Uterus (tissue), 4 donors: ENCODE measurements at places on chromosomes 13 and 19.

DNA sequence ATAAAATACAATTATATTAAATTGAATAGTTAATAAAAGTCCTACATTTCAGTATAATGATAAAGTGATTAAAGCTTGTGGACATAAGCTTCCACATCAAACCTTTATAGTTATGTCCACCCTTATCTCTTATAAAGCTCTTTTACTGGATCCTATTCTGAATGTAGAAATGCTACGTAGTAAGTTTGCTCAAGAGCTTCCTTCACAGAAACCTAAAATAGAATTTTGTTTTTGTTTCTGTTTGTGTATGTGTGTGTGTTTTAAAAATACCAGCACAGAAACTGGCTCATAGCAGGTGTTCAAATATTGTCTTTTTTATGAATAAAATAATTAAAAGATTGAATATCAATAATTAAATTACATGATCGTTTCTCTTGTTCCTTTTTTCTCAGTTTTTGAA is 21.0 kb upstream of the UFM1 start:
- no peak for DNase-seq

DNA sequence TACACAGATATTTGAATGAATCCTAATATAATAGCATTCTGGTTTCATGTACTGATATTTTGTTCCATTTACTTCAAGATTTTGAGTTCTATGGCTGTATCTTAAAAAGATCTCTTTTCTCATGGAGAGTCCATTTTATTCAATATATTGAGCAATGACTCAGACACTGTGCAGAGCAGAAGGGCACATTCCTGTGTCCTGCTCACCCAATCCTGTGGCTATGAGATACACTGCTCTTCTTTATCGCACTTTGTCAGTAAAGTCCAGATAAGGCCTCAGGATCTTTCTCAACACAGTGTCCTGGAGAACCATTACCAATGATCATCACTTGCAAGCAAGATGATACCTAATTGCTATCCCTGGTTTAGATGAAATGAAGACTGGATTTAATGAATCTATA is 155.0 kb downstream of the CYSLTR2 start:
- DNase-seq = no peak

GRCh38 chr13:76813891-76814290 is 72.3 kb downstream of the KCTD12 start:
- DNase-seq = no peak

DNA sequence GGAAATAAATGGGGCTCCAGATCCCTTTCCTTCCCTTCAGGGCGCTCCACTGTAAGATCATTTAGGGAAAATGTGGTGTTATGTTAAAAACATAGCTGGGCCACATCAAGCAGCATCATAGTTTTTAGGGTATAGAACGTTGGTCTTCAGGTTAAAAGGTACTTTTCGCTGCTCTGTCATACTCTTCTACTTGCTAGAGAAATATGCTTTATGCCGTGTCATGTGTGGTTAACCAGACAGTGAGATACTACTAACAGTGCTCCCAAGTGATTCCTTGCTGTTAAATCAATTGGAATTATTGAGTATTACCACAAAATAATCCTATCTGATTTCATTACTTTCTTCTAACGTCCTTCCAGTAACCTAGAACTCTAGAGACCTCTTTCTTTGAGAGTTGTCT is 1.1 kb upstream of the NDFIP2 start:
- no peak for DNase-seq

- no peak for DNase-seq
Measured at GRCh38 chr13:85223883-85224656, 575.1 kb downstream of the SLITRK6 start.

- no peak for DNase-seq
Measured at GRCh38 chr13:70668983-70669382, 560.7 kb upstream of the KLHL1 start.

- no peak for DNase-seq
Measured at GRCh38 chr13:44523146-44524015, 52.7 kb downstream of the TSC22D1 start.

GRCh38 chr19:51296336-51297093 is 14.9 kb upstream of the IGLON5 start:
- DNase-seq = no peak

DNA sequence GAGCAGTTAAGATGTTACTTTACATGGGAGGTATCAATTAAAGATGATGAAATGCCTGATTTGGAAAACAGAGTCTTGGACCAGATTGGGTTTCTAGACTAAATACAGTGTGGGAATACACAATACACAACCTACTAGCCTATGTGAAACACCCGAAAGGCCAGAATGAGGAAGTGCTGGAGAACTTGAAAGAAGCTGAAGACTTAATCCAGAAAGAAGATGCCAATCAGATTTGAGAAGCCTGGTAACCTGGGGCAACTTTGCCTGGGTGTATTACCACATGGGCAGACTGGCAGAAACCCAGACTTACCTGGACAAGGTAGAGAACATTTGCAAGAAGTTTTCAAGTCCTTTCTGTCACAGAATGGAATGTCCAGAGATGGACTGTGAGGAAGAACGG is 43.2 kb downstream of the N4BP2L1 start:
- no peak for DNase-seq

GRCh38 chr19:27679905-27680304 is 1533.0 kb downstream of the UQCRFS1 start:
- DNase-seq = no peak

DNA sequence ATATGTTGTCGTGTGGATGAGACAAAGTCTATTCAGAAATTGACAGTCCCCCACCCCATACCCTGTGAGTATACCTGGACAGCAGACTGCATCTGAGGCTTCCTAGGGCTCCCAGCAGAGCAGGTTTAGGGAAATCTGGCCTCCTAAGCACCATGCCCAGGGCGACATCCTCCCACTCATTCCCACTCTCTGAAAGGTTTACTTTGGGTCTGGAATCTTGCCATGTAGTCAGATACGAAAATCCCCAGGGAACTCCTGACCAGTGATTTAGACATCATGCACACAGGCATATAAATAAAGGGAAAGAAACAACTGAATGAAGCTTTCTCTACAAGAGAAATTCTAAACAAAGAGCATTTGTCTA is 717 bp upstream of the NALCN start:
- no peak for DNase-seq

DNA sequence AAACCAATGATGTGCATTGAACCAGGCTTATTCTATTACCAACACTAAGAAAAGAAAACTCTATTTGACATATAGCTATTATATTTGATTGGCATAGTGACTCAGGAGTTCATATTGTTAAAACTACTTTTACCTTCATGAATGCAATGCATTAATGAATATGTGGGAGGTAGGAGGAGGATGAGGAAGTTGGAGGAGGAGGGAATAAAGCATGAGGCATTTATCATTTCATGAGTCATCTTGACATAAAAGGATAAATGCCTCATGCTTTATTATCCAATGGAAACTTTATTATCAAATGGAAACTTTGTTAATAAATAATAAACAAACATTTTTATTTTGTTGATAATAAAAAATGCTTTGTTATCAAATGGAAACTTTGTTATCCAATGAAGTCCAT is 116.5 kb downstream of the SPRY2 start:
- no peak for DNase-seq

DNA sequence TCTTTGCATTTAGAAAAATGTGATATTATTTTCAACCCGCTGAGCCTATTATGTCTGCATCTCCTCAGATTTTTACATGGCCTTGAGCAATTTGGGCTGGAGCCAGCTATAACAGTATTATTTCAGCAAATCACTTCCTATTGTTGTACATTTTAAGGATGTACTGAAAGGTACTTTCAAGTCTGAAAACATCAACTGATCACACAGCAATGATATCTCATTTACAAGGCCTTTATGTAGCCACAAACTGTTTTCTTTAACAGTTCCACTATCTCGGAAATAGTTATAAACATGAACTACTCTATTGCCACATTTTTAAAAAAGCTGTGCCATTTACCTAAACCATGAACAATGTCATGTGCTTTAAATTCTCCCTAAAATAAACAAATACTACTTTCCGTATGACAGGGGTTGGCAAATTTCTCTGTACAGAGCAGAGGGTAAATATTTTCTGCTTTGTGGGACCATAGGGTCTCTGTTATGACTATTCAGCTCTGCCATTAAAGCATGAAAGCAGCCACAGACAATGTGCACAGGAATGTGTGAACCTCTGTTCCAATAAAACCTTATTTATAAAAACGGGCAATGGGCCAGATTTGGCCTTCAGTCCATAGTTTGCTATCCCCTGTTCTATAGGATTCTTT is 560.4 kb downstream of the GPC6 start:
- no peak for DNase-seq

GRCh38 chr13:60334310-60334709 is 62.7 kb upstream of the TDRD3 start:
- DNase-seq = no peak

- no peak for DNase-seq
Measured at GRCh38 chr13:80612804-80613203, 271.9 kb upstream of the SPRY2 start.

- DNase-seq = no peak
Measured at GRCh38 chr13:40588101-40588500, 78.3 kb downstream of the FOXO1 start.

GRCh38 chr13:40637643-40638042 is 28.8 kb downstream of the FOXO1 start:
- no peak for DNase-seq

- no peak for DNase-seq
Measured at GRCh38 chr19:51417107-51417809, at the start of gene SIGLEC10. SIGLEC10 (minus strand) TSS chr19:51417642; CDS start chr19:51417581, 61 bp downstream.

- DNase-seq = no peak
Measured at GRCh38 chr13:105543742-105544141, 991.7 kb downstream of the EFNB2 start.

GRCh38 chr19:5519076-5519475 is 48.7 kb downstream of the TINCR start:
- DNase-seq = no peak

DNA sequence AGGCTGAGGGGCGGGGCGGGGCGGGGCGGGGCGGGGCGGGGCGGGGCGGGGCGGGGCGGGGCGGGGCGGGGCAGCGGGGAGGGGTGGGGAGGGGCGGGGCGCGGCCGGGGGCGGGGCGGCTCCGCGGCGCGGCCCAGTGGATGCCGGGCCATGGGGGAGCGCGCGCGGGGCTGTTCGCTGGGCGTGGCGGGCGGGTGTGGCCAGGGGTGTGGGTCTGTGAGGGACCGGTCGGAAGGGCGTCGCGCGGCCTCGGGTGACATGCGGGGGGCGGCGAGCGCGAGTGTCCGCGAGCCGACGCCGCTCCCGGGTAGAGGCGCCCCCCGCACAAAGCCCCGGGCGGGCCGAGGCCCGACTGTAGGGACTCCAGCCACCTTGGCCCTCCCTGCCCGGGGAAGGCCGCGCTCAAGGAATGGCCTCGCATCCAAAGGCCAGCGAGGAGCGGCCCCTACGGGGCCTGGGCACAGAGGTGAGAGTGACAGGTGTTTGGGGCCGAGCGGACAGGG is at the start of gene ZFP28:
ZFP28 (plus strand) TSS at position 188 of the 503 bp plus-strand sequence; CDS start at position 259, 71 bp downstream.
- peak; percentile 78 for DNase-seq

- no peak for DNase-seq
Measured at GRCh38 chr19:19654441-19654840, 9.0 kb downstream of the ATP13A1 start.

- no peak for DNase-seq
Measured at GRCh38 chr19:8399681-8400188, 9.6 kb downstream of the RAB11B start.

- no peak for DNase-seq
Measured at GRCh38 chr13:45592758-45593157, 22.8 kb downstream of the ERICH6B start.

GRCh38 chr19:13989487-13989886 is 16.6 kb downstream of the RFX1 start:
- no peak for DNase-seq

GRCh38 chr13:111275382-111275781 is 45.1 kb upstream of the TEX29 start:
- DNase-seq = no peak

DNA sequence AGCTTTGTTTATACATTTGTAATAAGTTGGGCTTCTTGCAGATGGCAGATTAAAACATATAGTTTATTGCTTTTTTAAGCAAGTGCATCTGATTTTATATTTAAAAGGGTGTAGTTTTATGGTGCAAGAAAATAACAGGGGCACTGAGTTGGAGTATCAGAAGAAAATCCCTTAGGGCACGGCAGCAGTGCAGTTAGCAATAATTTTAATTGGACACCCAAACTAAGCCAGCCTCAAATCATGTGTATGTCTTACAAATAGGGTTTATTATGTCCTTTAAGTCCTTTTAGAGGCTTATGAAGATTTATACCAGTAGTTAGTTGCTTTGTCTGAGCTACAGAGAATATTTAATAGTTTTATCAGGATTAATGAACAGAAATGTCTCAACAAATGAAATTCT is 57.5 kb downstream of the GPC6 start:
- DNase-seq = no peak

GRCh38 chr13:105442949-105443699 is 1092.3 kb downstream of the EFNB2 start:
- no peak for DNase-seq

GRCh38 chr13:50599046-50599445 is 244.4 kb downstream of the DLEU7 start:
- DNase-seq = no peak

DNA sequence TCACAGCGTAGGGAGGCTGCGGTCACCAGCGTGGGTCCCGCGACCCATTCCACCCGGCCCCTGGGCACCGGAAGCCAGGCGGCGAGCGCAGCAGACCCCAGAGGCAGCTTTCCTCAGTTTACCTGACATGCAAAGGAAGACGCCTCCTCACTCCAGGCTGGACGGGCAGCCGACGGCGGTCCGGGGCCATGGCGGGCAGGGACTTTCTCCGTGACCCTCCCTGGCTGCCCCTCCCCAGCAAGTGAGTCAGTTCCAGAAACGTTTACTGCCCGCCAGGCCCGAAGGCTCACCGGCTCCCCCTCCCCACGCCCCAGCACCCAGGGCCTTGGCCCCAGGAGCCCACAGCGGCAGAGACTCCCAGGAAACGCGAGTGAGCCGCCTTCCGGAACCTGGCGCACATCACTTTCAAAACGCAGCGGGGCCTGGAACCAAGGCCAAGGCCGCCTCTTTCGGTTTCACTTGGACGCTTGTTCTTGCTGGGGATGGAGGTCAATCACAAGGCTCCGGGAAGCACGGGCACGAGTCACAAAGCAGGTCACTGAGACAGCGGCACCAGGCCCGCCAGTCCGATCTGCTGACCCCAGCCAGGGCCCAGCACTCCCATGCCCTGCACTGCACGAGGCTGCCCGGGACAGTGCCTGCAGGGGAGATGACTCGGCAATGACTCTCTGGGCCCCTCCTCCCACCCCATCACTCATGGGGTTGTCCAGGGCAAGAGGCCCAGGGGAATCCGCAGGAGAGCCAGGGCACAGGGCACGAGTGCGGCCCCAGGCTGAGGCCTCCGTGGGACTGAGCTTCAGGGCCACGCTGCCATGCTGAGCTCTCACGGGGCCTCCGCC is 5.3 kb downstream of the SBNO2 start:
- DNase-seq = peak; percentile 72

DNA sequence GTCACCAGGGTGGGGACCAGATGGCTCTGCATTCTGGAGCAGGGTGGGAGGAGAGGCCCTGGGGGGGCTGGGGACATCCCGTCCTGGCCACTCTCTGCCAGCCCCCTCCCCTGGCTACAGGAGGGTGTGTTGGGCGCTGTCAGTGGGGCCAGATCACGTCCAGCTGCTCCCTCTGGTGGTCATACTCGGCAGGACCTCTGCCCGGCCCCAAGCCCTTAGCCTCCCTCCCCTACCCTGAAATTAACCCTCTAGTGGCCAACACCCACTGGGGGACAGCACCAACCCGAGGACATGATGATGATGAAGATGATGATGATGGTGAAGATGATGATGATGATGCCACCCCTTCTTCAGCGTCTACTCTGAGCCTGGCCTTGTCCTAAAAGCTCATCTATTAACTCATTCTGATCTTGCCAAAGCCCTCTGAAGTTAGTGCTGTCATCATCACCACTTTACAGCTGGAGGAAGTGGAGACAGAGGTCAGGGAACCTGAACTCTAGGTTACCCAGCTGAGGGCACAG is 590 bp upstream of the LGI4 start:
- peak; percentile 86 for DNase-seq
